ENCODE measurements at places on chromosomes 1 and 21.

GRCh38 chr1:200410566-200410878 lies 686 bp upstream of the ZNF281 start:
- DNase-seq = peak; percentile 20

DNA sequence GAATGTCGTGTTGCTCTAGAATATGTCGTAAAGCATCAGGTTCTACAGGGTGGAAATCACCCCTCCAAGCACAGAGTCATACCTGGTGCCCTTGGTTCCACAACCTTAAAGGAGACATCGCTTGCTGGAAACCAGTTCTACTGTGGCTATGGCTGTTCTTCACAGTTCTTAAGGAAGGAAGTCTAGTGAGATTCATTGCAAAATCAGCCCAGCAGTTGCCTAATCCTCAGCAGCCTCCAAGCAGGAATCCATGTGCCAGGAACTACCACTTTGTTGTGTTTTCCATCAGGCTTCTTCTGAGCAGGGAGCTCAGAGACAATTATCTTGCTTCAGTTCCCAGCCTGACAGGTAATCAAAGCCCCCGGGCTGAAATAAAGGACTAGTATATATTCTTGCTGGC lies 45.0 kb upstream of the SLC35F3 start:
- no peak for DNase-seq

GRCh38 chr21:25273959-25274358 lies 333.3 kb downstream of the MRPL39 start:
- DNase-seq = no peak

DNA sequence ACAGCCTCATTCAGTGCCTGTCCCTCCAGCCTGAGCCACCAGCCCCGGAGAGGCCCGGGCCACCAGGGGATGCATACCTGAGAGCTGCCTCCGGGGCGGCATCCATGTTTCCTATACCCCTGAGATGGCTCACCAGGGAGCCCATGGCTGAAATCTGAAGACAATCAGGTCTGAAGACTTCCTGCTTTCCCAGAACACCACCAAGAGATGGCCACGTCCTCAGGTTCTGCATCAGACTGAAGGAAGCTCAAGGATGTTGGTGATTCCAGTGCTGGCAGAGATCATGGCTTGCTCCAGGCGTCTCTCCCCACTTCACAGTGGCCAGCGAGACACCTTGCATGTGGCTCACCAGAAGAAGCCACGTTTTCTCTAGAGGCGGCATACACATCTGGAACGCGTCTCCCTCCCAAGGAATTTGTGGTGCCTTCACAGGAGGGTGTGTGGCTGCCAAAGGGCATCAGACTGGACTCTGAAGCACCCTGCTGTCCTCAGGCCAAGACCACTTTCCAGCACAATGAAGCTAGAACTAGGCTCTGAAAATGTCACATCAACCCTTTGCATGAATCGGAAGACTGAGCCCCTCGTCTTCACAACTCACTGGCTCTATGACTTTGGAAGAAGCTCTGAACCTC lies 170.7 kb upstream of the IRF2BP2 start:
- DNase-seq = no peak

GRCh38 chr1:120133228-120133927 lies 42.9 kb downstream of the SEC22B start:
- no peak for DNase-seq

GRCh38 chr1:165279882-165280281 lies 76.6 kb downstream of the LMX1A start:
- no peak for DNase-seq

- DNase-seq = no peak
These were observed 102.2 kb upstream of the HAO2 start for GRCh38 chr1:119266386-119266785.

GRCh38 chr1:235617140-235617539 lies 32.4 kb downstream of the GNG4 start:
- no peak for DNase-seq

GRCh38 chr1:18288722-18289121 lies 181.1 kb downstream of the IGSF21 start:
- no peak for DNase-seq

DNA sequence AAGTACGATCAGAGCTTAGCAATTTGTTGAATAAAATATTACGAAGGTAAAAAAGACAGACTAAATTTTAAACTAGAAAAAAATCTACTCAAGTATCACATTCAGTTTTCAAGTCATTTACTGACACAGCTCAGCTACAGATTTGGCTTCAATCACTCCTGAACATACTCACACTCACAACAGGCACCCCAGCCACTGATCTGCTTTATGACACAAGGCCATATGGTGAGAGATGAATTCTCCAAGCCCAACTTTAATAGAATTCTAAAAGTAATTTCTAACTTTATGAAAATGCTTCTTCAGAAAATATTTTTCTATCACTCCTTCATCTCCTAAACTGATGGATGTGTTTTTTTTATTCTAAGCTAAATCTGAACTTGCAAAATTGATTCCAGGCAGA lies 337.1 kb downstream of the HHIPL2 start:
- DNase-seq = no peak

DNA sequence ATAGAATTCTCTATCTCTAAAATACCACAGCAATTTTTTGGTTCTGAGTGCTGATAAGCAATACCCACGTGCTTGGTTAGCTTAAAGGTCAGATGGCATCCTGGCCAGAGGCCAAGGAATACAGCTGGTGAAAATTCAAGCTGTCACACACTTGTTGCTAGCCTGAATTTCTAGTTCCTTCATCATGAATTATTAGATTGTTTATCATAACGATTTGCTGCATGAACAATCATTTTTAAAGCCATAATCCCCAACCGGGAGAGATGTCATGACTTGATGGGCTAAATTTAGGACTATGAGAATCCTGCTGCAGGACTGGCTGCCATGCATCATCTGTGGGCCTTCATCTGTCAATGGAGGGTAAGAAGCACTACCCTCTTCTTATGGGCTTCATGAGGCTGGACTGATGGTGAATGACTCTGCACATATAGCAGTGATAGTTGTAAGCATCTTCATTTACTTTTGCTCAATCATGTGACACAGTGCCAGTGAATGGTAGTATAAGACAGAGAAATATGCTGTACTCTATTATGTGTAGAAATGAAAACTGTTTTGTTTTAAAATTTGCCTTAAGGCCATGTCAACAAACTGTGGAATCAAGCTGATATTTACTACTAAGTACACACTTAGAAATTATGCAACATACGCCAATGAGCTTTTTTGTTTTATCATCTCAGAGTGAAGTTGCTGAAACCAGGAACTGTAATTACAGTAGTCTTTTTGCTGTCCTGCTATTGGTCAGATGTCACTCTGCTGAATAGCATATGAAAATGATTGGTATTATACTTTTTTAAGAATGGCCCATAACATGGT lies 80.5 kb upstream of the RALGPS2 start:
- peak; percentile 51 for DNase-seq

- DNase-seq = no peak
These were observed 28.4 kb downstream of the POFUT2 start for GRCh38 chr21:45259206-45259840.

DNA sequence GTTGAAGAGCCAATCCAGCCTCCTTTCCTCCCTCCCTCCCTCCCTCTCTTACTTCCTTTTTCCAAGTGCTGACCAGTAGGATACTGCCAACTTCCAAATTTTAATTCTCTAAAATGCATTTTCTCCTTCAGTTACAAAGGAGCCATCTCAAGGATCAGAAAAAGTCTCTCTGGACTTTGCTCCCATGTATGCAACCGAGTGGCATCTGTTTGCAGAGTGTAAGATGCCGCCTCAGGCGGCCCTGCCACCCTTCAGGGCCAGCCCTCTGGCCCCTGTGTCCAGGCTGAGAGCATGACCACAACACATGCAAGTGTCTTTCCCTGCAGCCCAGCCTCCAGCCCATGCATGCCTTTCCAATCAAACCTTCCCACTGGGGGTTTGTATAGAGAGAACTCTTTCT lies 205.3 kb upstream of the RAB4A start:
- DNase-seq = no peak

DNA sequence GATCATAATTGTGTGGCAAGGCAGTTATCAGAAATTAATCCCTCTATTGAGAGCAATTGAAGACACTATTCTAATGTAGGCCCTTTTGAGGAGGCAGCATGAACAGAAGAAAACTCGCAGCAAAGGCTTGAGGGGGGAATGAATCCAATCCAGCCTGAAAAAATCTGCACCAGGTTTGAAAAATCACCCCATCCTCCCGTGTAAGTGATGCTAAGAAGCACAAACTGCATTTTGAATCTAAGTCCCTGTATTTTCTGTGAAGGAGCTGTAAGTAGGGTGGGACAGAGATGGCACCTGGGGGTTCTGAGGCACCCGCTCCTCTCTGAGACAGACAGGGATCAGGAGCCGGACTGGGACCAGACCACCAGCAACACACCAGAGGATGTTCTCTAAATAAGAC lies at the start of gene CRB1:
TSS of gene CRB1 (plus strand) at position 241 of the 400 bp plus-strand sequence. CDS start 161 bp downstream, outside the sequence.
- DNase-seq = no peak

- no peak for DNase-seq
These were observed 146.4 kb downstream of the LRIG2 start for GRCh38 chr1:113219377-113219776.

DNA sequence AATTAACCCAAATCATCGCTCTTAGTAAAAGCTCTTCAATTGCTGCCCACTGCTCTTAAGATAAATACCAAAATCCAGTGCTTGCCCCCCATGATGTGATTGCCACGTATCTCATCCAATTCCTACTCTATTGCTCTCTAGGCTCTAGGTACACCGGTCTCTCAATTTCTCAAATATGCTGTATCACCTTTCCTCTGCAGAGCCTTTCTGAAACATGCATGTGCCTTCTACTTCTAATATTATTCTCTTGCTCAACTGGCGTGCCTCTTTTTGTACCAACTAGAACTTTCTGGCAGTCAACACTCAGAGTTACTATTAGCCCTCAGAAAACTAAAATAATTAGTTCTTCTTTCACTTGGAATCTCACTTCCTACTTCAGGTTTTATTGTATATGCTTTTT lies 111.7 kb upstream of the LBR start:
- no peak for DNase-seq

GRCh38 chr21:36647279-36648093 lies 51.4 kb upstream of the SIM2 start:
- peak; percentile 81 for DNase-seq

DNA sequence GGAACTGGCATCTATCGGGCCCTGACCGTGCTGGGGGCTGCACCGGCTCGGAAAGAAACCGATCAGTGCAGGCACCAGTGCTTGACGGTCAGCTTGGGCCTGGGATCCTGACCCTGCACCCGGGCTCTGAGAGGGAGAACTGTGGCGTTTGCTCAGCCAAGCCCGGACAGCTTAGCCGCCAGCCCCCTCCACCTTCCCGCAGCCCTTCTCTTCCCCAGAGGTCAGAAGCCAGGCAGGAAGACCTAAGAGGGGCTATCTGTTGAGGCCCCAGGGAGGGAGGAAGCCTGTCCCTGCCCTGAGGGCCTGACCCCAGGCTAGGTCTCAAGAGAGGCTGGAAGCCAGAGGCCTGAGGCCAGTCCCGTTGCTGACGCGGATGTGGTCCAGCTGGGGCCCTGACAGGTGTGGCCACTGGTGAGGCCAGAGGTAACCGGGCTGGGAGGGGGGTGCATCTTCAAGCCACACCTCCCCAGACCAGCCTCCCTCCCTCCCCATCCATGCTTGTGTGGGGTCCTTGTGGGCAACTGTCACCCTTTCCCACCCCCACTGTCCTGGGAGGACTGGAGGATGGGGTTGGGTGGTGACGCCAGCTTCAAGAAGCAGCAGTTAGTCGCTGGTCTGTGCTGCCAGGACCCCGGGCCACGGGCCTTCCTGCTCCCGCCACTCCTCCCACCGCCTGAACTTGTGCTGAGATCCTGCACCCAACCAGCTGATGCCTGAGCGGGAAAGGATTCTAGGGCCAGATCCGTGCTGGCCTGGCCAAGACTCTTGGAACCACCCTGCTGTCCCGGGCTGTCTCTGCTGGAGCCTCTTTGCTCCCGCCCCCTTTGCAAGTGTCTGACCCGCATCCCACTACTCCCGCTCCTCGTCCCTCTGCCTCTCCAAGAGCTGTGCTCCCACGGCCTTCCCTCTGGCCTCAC lies 2.6 kb upstream of the DVL1 start:
- DNase-seq = no peak

Measured in iris pigment epithelial cell (primary cell).